ENCODE measurements at places on chromosomes 1 and 21.

DNA sequence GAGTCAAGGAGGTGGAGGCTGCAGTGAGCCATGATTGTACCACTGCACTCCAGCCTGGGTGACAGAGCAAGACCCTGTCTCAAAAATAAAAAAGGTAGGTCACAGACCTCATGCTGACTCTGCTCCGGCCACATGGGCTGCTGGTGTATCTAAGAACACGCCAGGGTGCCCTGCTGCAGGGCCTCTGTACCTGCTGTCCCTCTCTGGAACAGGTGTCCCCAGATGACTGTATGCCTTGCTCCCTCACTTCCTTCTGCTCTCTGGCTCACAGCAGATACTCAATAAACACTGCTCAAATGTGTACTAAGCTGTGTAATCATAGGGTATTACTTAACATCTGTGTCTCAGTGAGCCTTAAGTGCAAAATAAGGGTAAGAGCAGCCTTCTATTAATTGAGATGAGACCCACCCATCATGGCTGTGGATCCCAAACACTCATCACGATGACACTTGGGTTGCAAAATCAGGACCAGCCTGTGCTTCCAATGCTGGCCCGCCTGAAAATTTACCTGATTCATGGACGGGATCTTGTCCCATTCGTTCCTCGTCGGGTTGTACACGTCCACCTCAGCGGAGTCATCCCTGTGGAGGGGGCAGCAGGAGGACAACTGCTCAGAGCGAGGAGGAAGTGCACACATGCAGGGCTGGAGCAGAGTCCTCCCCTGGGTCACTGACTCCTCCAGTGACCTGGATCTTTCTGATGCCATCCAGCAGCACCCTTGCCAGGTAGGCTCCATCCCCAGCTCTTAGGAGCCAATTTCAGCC is 7.5 kb downstream of the KLHL21 start:
- no peak for DNase-seq

GRCh38 chr21:44427241-44428120 is 27.8 kb upstream of the LRRC3 start:
- no peak for DNase-seq

DNA sequence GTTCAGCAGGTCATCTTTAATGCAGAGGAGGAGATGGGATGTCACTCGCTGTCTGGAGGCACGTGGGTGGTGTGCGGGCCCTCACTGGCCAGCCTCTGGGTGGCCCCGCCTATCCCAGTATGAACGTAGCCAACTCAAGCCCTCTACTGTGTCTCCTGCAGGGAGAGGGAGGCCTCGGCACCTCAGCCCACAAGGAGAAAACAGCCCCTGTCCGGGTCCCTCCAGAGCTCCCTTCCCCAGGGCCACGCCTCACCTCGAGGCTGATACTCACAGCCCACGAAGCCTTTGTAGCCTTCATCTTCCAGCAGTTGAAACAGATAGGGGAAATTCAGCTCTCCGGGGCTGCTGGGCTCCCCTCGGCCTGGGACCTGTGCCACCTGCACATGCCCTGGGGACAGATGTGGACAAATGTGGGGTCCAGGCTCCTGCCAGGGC is 2.6 kb downstream of the HYI start:
- DNase-seq: no peak

GRCh38 chr1:45009956-45010854 is 919 bp downstream of the HECTD3 start:
- DNase-seq: no peak

DNA sequence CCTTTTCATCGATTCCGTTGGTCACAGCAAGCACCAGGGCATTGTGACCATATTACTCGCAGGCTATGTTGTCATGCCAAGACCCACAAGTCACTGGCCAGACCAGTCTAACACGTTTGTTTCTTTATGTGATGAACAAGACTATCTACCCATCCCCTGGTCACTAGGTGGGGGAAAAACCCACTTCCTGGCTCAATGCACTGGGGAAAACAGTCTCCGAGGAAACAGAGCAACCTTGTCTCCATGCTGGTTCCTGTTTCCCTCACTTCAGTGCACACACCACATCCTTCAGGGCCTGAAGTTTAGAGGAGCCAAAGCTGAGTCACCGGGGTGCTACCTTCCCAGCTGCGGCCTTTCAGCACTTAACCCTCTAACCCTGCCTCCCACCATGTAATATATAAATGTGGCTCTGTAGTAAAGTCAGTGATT is 20.9 kb downstream of the ERICH3 start:
- peak; percentile 10 for DNase-seq

DNA sequence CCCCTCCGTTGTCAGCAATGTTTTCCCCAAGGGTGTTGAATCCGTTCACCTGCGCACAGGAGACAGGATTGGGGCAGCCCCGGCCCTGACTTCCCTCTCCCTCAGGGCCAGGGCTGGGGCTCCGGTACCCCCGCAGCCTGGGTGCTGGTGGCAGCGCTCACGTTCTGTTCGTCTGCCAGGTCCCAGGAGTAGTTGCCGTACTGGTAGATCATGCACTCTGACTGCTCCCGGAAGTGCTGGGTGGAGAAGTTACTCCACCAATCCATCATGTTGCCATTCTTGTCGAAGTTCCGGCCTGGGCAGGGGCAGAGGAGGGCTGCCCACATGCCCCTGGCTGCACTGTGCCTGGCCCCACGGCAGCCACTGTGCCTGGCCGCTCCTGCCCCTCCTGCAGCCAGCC is 6.1 kb downstream of the PRXL2B start:
- DNase-seq: no peak

GRCh38 chr1:228754646-228755268 is 19.5 kb downstream of the RHOU start:
- no peak for DNase-seq

DNA sequence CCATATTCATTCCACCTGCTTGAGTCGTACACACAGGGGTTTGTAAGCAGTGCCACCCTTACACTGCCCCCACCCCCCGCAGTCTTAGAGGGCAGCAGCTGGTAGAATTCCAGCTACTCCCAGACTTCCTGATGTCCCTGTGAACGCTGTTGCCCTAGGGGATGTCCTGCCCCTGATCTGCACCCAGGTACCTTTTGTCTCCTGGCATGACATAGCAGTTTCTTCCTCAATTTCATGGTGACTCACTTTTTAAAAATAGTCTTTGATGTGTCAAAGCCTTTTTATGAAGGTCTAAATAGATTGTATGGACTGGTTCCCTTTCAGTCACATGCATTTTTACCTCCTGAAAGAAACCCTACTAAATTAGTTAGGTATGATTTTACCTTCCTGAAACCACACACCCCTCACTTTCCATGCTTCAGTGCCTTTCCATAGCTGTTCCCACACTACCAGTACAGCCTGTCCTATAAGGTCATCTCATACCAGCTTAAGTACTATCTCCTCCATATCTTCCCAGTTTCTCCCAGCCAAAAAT is 76.4 kb downstream of the ST3GAL3 start:
- no peak for DNase-seq

- no peak for DNase-seq
Measured at GRCh38 chr1:87182611-87183010, 146.1 kb upstream of the LMO4 start.

DNA sequence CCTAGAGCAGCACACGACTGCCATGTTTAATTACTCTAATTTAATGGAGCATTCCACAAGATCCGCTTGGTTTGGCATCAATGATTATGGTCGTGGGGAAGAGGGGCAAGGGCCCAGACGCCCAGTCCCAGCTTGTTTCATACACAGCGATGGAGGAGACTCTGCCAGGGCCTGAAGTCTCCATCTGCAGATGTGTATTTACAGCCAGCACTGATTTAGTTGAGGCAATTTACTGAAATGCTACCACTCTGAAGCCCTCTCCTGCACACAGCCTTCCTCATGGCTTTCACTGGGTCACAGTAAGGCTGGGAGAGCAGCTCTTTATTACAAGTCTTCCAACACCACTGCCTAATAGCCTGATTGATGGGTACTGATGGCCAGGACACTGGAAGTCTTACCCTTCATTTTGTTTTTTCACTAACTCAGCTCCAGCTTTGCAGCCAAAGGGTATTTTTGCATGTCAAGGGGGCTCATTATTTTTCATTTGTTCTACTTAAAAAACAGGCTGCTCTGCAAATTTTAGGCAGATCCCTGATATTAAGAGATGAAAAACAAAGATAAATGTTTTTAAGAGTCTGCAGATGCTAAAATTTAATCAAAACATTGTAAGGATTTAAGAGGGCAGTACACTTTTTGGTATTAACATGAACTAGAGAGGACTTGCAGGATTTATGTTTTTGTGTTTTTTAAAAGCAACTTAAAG is 236.3 kb downstream of the SIPA1L2 start:
- DNase-seq: no peak

DNA sequence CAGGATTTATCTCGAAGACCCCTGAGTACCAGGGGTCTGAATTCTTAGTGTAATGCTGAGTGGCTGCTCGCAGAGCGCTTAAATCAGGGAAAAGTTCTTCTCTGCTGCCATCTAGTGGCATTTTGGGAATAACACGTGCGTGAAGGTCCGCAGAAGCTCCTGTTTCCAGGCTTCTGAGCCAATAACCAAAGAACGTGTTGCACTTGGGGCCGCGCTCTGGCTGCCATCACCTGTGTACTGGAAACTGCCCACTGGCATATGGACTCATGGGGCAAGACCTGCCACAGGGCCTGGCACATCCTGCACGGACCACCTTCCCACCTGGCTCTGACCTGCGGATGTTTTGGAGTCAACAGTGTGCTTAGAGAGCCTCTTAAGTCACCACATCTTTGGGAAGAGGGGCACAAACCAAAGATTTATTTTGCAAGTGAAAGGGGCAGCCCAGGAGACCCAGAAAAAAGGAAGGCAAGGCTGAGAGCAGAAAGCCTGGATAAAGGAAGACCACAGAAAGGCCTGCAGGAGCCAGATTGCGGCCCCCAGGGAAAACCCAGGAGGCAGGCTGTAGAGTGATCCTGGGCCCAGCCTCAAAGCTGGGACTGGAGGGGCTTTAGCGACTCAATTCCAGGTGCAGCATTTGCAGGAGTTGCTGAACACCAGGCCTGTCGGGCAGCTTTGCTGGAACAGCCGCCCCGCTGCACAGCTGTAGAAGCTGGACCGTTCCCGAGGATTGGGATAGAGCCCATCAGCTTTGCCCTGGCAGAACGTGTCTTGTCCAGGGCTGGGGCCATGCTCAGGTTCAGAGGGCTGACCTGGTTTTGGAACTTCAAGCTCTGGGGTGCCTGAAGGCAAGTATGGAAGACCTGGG is 13.0 kb downstream of the CHIT1 start:
- DNase-seq: peak; percentile 63

- no peak for DNase-seq
Measured at GRCh38 chr1:100995198-100995988, 30.2 kb downstream of the DPH5 start.

GRCh38 chr1:187045371-187045770 is 216.6 kb downstream of the PLA2G4A start:
- no peak for DNase-seq

DNA sequence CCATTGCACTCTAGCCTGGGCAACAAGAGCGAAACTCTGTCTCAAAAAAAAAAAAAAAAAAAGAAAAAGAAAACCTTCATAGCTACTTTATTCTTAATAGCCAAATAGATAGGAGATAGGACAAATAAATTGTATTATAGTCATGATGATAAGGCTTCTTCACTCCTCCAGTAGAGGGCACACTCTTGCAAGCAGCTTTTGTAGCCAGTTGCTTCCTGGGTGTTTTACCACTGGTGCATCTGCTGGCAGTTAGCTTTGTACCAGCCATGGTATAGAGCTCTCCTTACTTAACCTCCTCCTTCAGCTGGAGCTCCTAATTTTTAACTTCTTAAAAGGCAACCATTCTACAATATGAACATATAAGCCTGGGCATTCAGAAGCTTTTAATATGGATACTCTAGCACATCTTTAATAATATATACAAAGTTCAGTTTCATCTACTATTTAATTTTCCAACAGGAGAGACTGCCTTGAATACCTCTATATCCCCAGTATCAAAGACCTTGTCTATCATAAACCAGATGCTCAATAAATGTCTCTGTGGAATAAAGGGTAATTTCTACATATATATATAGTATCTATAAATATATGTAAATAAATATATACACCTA is 35.8 kb downstream of the EVI5 start:
- peak; percentile 27 for DNase-seq

- no peak for DNase-seq
Measured at GRCh38 chr1:38210895-38211177, 164.2 kb upstream of the POU3F1 start.

DNA sequence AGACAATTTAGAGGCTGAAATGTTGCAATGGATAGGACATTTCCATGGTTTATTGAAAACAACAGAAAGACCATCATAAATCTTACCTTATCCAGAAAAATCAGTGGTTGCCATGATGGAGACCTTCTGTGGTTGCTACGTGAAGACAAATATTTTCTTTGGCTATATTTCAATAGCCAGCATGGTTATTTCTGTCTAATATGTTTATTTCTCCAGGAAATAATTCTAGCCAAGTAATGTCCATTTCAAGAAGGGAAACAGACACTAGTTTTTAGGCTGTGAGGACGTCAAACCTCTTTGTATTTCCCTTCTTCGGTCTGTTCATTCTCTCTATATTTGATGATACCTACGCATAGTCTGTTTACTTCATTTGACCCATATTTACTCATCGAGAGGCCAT is 49.2 kb upstream of the NFASC start:
- DNase-seq: no peak

DNA sequence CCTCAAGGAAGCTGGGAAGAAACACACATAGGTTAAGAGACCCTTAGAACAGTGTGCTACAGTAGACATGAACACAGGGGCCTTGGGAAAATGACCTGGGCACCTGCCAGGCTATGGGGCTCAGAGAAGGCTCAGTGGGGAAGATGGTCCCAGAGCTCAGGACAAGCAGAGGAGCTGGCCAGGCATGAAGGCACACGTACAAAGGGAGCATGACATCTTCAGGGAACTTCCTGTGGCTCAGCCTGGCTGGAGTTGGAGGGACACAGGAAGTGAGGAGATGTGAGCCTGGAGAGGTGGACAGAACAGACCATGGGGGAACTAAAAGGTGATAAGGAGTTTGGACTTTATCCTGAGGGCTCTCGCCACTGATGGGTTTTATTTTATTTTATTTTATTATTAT is 3.8 kb upstream of the SLC50A1 start:
- no peak for DNase-seq

- peak; percentile 18 for DNase-seq
Measured at GRCh38 chr1:8317647-8318381, at the start of gene SLC45A1. SLC45A1 (plus strand) TSS chr1:8318114; CDS start chr1:8324330, 6,216 bp downstream.

DNA sequence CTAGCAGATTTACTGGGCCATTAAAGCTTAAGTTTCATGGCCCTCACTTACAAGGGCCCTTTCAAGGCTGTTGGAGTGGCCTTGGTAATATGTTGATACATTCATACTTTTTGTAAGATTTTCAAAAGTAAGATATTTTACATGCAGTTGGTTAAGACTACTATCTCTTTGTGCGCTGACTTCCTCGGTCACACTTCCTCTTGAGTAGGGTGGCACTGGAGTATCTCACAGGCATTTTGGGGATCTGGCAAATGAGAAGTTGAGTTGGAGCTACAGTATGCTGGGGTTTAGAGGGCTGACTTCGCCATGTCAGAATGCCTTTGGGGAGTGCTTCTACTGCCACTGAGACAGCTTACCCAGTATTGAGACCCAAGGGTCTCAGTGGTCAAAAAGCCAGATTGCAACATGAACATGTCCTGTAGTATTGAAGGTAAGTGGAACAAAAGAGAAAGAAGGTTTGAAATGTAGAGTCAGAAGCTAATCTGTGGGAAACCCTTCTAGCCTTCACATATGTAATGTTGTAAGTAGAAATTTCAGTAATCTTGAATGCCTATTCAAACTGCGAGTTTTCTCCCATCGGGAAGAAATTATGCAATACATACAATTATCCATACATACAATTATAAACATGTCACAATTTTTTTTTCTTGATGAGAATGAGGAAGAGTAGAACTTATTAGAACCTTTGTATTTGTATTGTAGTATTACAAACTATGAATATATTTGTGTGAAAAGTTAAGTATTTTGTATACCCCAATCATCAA is 32.3 kb upstream of the RALGPS2 start:
- DNase-seq: no peak

GRCh38 chr1:93680420-93681100 is 1.1 kb downstream of the BCAR3 start:
- no peak for DNase-seq
